Thoracic aorta (tissue), 2 donors: ENCODE measurements at places on chromosomes 1 and 21.

GRCh38 chr1:153667439-153667838, 3.4 kb downstream of the ILF2 start:
- DNase-seq, result no peak

GRCh38 chr1:198435056-198435455, 105.4 kb downstream of the ATP6V1G3 start:
- DNase-seq, result no peak

DNA sequence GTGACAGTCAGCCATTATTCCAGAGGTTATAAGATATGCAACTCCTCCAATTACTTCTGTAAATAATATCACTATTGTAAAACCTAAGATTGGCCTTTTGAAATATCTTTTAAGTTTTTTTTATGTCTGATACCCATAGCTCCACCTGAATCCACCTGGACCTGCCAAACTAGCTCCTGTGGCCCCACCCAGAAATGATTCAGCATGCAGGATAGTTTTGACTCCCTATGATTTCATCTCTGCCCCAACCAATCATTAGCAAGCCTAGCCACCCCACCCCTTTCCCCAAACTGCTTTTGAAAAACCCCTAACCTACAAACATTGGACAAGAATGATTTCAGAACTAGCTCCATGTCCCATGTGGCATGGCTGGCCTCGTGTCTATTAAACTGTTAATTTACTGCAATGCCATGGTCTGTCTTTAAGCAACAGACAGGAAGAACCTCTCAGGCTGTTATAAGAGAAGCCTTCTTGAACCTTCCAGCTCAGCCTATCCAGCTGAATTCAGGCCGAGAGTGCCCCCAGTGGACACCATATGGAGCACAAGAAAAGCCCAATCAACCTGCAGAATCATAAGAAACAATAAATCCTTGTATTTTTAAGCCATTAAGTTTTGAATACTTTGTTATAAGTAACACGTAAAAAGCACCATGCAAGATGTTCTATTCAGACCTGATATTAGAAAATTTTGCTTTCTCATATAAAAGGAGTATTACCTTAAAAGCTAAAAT, 263.0 kb upstream of the ZRANB2 start:
- DNase-seq, result no peak

DNA sequence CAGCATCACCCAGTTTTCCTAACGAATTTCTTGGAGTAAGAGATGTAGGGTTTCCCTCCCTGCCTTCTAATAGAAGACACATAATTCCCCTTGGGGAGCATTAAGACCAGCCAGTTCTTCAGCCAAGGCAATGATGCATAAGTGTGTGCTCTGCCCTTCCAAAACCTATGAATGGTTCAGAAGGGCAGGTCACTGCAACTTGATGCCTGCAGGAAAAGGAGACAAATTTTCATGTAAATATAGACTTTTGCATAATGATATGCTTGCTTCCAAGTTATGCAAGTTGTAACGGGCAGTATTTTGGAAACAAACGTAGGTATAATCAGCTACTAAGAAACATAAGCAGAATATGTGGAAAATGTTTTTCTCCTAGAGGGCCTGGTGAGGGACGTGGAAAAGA, 31.6 kb downstream of the PTGS2 start:
- DNase-seq, result no peak

DNA sequence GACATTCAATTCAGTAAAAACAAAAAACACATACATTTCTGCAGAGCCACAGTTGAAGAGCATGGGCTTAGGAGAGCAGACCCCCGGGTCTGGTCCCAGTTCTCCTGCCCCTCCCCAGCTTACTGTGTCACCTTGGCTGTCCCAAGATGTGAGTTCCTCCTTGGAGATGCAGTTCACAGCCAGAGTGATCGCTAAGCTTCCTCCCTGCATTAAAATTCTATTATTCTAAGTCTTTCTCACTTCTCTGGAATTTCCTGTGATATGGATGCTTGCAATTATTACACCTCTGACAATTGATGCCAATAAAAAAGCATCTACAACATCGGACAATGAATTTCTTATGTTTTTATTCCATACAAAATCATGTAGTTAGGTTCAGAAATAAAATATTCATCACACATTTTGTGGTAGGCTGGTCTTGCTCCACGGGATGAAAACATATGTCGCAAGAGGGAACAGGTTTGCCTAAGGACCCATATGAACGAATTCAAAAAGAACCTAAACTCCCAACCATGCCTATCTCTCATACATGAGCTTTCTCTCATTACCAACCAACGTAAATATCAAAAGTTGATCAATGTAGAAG, 328.5 kb upstream of the RUNX1 start:
- no peak for DNase-seq

GRCh38 chr1:172556461-172556860, 23.5 kb downstream of the SUCO start:
- no peak for DNase-seq
